ENCODE measurements at places on chromosomes 12 and 14.

DNA sequence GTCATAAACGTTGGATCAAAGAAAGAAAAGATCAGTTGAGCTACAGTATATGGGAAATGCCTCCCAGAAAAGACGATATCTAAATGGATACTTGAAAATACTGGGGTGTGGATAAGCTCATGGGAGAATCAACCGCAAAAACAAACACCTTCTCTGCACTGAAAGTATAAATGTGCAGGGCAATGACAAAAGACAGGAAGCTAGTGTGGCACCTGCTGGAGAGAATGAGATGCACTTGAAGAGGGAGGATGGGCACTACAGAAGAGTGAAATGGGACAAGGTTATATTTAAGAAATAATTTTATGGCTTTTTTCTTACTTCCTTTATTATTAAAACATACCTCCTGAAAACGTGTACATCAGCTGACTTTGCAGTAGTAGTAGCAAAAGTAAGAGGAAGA, 153.7 kb downstream of the PRKD1 start:
- no peak for DNase-seq

DNA sequence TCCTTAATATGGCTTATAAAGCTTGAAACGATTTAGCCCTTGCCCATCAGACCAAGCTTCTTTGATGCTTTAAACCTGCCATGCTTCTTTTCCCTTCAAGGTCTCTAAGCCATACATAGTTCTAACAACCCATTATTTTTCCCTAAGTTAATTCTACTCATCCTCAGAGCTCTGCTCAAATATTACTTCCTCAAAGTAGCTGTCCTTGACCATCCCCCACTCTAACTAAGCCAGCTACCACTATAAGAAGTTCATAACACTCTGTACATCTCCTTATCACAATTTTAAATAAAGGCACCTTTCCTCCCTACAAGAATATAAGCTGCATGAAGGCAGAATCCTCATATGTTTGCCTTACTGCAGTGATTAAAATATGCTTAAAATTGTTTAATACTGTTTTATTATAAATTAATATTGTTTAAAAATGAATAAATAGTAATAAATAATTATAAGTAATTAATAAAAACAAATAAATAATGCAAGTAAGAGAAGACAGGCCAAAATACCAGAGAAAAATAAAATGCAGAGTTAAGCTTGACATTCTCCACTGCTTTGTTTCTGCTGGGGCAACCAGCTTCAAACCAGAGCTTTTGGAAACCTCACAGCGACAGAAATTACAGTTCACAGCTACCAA, 76.8 kb downstream of the NUMB start:
- no peak for DNase-seq

- no peak for DNase-seq
These were observed 198.0 kb downstream of the ADGRD1 start for GRCh38 chr12:131151558-131152345.

DNA sequence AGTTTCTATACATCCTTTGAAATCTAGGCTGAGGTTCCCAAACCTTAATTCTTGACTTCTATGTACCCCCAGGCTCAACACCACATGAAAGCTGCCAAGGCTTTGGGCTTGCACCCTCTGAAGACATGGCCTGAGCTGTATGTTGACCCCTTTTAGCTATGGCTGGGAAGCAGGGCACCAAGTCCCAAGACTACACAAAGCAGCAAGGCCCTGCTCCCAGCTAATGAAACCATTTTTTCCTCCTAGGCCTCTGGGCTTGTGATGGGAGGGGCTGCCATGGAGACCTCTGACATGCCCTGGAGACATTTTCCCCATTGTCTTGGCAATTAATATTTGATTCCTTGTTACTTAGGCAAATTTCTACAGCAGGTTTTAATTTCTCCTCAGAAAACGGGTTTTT, 207.0 kb downstream of the ADAMTS20 start:
- DNase-seq = no peak

DNA sequence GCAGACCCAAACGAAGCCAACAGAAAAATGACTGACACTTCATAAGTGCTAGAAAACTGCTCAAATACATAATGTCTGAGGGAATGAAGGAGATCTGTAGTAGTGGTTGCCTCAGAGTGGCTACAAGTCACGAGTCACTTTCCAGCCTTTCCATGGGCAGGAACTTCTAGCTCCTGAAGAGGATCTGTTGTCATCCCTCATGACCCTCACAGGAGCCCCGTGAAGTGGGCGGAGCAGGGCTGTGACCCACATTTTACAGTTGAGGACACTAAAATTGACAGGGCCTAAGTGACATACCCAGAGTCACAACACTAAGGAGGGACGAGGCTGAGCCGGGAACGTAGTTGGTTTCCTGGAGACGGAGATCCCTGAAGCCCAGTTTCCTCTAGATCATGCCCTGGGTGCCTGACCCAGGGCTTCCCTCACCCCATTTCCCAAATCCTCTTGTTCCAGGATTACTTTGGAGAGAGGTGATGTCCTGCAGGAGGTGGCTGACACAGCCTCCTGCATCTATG, 45.8 kb upstream of the P2RX7 start:
- DNase-seq = no peak

DNA sequence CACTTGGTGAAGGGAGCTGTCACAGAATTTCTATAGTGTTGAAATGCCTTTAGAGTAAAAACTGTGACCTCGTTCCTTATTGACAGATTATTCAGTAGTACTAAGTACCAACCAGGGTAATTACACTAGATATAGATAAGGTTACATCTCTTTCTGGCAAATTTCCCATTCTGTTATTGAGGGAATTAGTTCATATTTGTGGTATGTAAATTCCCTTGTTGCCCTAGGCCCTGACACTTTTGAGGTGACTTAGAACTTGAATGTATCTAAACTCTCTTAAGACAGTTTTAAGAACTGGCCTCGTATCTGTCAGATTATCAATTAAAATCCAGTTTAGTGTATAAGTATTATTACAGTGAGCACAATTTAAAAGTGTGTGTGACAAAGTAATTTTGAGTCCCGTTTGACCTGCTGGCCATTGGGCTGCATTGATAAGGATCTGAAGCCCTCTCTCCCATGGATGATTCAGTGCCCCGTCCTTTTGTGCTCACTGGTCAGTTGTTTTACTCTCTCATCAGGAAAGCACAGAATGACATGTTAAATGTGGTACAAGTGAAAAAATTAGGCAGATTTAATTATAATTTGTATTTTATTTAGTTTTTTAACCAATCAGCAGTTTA, 123.2 kb downstream of the GPR135 start:
- no peak for DNase-seq

GRCh38 chr12:28489246-28489645, 299.0 kb downstream of the CCDC91 start:
- DNase-seq = no peak

GRCh38 chr14:77805706-77806105, 5.8 kb downstream of the ADCK1 start:
- DNase-seq = no peak

DNA sequence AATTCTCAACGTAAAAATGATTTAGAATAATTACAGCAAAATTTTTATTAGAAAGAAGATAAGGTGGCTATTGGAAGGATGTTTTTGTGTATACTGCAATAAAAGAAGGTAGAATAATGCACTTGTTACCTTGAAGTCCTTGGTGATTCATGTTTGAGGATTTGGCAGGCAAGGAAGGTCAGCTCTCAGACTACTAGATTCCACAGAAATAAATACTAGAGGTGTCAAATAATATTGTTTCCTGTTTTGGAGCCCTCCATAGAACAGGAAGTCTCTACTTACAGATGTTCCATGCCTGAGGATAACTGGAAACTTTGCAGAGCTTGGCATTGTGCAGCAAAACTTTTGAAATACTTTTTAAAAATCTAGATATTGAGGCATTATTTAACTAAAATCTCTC, 284.3 kb upstream of the SYT1 start:
- no peak for DNase-seq

DNA sequence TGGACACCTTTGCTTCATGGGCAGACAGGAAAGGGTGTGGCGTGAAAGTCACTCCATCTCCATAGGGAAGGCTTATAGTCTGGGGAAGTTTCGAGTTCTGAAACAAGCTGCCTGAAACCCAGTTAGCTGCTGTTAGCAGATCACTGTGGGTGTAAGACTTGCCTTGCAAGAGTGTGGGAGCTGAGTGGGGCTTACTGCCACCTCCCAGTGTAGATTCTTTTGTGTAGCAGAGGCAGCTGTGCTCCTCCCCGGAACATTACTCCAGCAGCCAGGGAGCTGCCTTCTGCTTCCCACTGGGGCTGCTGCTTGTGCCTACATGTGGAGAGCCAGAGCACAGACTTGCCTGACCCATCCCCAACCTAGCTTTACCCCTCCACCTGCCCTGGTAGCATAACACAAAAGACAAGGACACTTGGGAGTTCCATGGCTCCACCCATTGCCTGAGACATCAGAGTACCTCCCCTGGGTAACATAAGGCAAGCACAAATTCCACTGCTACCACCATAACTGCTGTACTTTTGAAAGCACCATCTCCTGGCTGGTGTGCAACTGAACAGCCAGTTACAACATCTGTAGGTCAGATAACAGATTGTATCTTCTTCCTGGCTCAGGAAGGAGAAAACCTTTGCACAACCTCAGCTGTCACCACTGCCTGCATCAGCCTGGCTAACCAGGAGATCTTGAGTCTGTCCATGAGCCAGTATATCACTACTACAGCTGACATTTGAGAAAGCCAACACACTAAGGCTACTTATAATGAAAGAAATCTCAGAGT, 69.5 kb downstream of the ADAMTS20 start:
- no peak for DNase-seq

GRCh38 chr12:128784030-128784760, 39.6 kb downstream of the SLC15A4 start:
- no peak for DNase-seq

- DNase-seq = no peak
These were observed 1758.1 kb upstream of the SEL1L start for GRCh38 chr14:83291714-83292113.

GRCh38 chr12:21894792-21895595, 46.2 kb downstream of the ABCC9 start:
- no peak for DNase-seq

- no peak for DNase-seq
These were observed 180.2 kb downstream of the PPM1H start for GRCh38 chr12:62754706-62755105.

DNA sequence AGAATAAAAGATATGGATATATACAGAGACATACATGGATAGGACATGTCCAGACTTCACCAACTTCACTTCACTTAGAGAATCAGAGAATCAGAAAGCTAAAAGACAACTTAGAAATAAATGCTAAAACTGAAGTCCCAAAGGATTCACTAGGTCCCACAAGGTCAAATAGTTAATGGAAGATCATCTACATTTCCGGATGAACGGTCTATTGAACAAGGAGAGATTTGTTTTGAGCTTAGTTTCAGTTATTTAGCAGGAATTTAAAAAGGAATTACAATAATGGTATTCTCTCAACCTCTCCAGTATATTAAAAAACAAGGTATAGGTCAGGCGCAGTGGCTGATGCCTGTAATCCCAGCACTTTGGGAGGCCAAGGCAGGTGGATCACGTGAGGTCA, 187.0 kb downstream of the MED13L start:
- DNase-seq = no peak

DNA sequence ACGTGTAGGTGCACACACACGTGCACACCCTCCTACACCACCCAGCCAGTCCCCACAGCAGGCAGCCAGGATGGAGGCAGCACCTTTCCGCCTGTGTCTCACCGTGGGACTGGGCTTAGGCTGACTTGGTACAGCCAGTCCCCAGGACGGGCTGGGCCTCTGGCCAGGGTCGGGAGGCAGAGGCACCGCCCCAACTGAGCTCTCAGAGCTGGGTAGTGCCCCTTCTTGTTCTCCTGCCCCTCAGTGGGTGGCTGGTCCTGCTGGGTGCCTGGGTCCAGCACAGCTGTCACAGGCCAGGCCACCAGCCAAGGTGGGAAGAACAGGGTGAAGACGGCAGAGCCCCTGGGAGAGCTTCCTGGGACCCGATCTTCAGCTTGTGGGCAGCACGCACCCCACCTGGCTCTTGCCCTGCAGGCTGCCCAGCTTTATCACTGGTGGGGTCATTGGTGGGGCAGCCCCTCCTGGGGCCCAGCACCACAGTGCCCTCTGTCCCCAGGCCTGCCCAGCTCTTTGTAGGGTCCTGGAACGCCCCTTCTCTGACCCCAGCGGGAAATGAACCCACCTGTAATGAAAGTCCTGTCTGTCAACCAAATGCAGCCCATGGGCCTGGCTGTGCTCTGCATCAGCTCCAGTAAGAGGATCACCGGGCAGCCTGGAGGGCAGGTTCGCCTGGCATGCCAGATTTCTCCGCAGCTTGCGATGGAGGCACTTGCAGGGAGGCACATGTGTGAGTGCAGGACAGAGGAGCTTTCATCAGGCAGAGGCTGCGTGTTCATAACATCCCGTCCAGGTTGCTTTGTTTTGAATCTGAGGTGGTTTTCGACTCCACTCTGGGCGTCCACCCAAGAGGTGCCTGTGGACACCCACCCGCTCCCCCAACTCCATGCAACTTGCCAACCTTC, 14.7 kb downstream of the CDCA4 start:
- DNase-seq = no peak

DNA sequence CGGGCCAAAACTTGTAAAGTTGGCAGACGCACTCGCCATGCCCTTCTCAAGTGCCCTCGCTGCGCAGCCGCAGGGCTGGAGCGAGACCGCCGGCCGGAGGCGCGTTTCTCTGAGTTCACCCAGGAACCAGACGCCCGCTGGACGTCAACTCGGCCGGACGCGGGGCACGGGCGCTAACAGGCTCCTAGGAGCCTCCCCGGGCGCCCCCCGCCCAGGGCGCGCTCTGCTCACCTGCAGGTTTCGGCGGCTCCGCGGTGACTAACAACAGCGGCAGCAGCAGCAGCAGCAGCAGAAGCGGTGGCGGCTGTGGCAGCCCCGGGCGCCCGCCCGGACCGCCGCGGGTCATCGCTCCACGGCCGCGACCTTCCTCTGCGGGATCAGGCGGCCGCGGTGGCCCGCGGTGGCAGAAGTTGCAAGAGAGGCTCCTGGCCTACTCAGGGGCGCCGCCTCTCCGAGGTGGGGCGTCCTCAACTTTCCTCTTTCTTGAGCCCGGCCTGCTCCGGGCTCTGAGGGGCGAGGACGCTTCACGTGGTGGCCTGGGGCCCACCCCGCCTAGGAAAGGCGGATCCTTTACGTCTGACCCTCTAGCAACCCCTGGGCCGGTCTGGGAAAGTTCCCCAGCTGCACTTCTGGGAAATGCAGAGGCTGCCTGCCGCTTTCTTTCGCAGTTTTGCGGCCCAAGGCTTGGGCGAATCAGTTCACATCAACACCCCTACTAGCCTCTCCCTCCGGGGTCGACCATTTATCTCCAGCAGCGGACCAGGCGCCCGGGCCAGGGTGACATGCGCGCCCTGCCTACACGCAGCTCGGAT, at the start of gene PLBD1:
PLBD1 (minus strand) TSS at position 533 of the 812 bp plus-strand sequence; CDS start at position 346, 187 bp downstream.
- DNase-seq = peak; percentile 35

- no peak for DNase-seq
These were observed 639.6 kb downstream of the AACS start for GRCh38 chr12:125704803-125705202.

DNA sequence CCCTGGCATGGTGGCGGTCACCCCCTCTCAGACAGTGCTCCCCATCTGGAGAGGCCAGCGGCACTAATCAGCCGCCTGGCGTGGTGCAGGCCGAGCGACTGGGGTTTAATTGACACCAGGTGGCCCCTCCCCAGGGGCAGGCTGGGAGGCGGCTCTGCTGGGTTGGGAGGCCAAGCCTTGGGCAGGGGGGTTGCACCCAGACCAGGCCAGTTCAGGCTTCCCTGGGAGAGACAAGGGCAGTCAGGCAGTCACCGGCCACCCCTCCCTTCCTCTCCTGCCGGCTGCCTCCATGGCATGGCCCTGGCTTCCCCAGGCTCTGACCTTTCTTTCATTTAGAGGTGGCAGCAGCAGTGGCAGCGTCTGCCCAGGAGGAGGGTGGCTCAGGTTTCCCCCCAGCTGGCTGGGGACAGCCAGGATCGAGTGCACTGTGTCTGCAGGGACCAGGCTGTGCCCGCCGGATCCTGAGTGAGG, 78.1 kb upstream of the NOS1 start:
- no peak for DNase-seq

All from stimulated activated CD4-positive, alpha-beta T cell treated with anti-CD3 and anti-CD28 coated beads, Interleukin-15, amount 100 ng/mL, for 24 hours (primary cell).